ENCODE measurements at places on chromosomes 5 and 9. TPM values are rescaled to one million over a fixed set of nuclear protein-coding genes. Genes with fewer than 3 reads are reported as not detected.
A peak's percentile ranks its signal among the peaks of the same experiment; 100 is the strongest.

Gene FABP6
- not detected for total RNA-seq

Gene PTPRD
- total RNA-seq = 11.7 TPM

Gene SMIM33
- total RNA-seq = 0.24 TPM

Gene AK8
- 1.8 TPM for total RNA-seq

Gene MARVELD2
- total RNA-seq = 0.83 TPM

DNA sequence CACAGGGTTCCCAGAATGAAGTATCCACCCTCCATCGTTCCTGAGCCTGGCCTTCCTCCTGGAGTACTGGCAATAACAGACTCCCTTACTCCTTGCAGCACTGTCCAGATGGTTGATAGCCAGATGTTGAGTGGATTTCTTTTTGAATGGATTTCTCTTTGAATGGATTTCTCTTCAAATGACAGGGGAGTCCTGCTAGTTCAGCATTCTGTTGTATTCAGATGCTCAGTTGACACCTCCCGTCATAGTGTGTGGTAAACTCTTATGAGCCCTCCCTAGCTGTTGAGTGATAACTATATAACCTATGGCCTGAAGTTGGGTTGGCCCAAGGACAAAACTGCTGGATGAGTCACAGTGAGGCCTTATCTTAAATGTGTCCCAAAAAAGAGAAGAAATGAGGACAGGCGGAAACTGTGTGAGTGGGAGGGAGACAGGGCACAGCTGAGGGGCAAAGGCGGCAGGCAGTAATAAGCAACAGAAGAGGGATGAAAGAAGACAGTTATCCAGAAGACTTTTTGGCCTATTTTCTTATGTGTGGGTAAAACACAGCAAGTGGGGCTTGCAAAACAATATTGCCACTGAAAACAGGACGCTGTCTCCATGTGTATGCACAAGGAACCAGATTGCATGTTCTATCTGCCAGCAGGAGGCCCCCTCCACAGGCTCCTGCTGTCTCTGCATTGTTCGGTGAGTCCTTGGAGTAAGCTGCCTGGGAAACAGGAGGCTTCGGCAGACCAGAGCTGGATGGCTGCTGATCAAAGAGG, 209.5 kb upstream of the S1PR3 start:
- H3K4me1 ChIP-seq = peaks cover 24% of the 10 kb centered on the region
- H3K27ac ChIP-seq = no peak overlapping the region
- H3K36me3 ChIP-seq = no peaks in the 10 kb centered on the region
- no peak overlapping the region for H3K4me3 ChIP-seq
- H3K27me3 ChIP-seq = no peaks in the 10 kb centered on the region

DNA sequence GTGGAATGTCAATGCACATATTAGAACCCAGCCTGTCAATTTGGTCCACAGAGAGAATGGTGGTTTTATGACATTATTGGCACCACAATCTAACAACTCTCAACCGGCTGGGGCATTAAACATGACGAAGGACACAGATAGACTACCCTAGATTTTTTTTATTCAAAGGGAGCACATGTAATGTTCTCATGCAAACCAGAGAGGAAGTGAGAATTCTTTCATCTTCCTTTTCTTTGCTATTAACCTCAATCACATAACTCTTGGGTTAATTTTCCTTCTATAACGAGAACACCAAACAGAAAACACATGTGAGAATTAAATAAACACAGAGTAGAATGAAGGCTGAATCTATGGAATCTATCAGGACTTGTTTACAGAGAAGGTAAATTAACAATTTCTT, 94.9 kb upstream of the TNC start:
- no peaks in the 10 kb centered on the region for H3K27me3 ChIP-seq
- no peak for DNase-seq
- no peak overlapping the region for H3K4me3 ChIP-seq
- no peak overlapping the region for H3K27ac ChIP-seq
- H3K36me3 ChIP-seq = no peaks in the 10 kb centered on the region
- no peaks in the 10 kb centered on the region for H3K4me1 ChIP-seq

DNA sequence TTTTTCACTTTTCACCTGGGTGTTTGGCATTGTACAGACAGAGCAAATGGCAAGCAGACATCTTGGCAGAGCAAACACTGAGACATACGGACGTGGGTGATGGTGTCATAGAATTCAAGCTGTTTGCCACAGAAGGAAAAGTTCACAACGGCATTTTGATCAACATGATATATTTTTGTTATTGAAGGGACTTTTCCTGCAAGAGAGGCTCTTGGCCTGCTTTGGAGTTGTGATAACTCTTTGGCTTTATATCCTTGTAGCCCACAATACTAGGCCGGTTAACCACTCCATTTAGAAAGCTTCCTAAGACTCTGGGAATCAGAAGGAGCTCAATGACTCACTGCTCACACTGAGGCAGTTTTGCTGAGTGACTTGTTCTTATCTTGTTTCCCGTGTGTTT, 1038.3 kb downstream of the TLE1 start:
- H3K4me3 ChIP-seq = no peak overlapping the region
- no peaks in the 10 kb centered on the region for H3K36me3 ChIP-seq
- H3K27me3 ChIP-seq = no peaks in the 10 kb centered on the region
- H3K4me1 ChIP-seq = no peaks in the 10 kb centered on the region

DNA sequence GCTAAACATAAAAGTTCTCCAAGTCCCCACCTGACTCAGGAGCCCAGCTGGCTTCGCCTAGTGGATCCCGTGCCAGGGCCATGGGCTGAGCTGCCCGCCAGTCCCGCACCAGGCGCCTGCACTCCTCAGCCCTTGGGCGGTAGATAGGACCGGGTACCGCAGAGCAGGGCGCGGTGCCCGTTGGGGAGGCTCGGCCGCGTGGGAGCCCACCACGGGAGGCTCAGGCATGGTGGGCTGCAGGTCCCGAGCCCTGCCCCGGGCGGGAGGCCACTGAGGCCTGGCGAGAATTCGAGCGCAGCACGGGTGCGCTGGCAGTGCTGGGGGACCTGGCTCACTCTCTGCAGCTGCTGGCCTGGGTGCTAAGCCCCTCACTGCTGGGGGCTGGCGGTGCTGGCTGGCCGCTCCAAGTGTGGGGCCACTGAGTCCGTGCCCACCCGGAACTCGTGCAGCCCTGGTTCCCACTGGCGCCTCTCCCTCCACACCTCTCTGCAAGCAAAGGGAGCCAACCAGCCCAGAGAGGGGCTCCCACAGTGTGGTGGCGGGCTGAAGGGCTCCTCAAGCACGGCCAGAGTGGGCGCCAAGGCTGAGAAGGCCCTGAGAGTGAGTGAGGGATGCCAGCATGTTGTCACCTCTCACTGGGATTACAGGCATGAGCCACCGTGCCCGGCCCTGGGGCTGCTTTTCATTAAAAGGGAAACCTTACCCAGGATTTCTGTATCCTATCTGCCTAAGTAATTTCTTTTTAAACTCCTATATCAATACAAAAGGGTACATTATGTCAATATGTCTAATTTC, 9.7 kb upstream of the SPZ1 start:
- no peaks in the 10 kb centered on the region for H3K4me1 ChIP-seq
- no peaks in the 10 kb centered on the region for H3K27me3 ChIP-seq
- no peak overlapping the region for H3K4me3 ChIP-seq

DNA sequence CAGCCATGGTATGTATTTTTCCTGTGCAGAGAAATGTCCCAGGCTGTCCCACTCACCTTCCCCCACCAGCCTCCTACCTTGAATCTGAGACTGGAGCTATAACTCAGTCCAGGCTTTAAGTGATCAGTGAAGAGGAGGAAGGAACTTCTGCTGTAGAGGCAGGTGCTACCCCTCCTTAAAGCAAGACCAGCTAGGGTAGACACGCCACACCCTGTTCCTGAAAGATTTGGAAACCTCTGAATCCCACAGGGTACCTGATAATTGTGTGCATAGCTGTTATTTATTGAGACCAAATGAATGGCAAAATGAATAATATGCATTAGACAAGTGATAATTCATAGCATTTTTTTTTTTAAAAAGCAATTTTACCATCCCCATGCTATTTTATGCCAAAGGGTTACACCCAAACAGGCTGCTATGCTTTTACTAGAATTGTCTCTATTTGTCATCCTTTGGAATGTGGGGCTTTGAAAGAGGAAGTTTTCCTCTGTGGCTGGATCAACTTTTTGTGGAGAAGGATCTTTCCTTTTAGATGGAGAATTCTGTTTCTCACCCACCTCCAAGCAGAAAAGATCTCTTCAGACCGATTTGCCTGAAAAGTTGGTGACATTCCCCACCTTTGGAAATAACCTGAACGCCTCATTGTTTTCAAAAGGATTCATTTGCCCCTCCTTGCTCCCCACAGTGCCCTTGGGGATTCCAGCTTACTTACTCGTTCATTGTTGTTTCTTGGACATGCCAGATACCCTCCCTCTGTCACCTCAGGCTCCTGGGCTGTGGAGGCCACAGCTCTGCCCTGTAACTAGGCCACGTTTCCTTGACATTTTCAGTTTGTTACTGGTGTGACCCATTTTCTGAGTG, 248.7 kb downstream of the NR3C1 start:
- no peaks in the 10 kb centered on the region for H3K27me3 ChIP-seq
- H3K36me3 ChIP-seq = peaks cover 16% of the 10 kb centered on the region
- no peak for DNase-seq
- H3K4me3 ChIP-seq = no peak overlapping the region
- no peaks in the 10 kb centered on the region for H3K4me1 ChIP-seq

DNA sequence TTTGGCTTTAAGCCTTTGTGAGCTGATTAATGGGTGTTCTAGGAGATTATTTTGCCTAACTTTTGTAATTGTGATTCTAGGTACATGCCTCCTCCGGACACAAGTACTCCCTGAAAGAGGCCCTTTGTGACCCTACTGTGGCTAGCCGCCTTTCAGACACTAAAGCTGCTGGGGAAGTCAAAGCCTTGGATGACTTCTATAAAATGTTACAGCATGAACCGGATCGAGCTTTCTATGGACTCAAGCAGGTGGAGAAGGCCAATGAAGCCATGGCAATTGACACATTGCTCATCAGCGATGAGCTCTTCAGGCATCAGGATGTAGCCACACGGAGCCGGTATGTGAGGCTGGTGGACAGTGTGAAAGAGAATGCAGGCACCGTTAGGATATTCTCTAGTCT, 13.6 kb downstream of the ITGA1 start:
- no peak for DNase-seq
- H3K4me1 ChIP-seq = peaks cover 95% of the 10 kb centered on the region
- H3K36me3 ChIP-seq = no peaks in the 10 kb centered on the region
- no peaks in the 10 kb centered on the region for H3K27me3 ChIP-seq
- peak overlapping the region; percentile 92 for H3K27ac ChIP-seq

GRCh38 chr9:120628207-120628924, 48.4 kb upstream of the CDK5RAP2 start:
- DNase-seq = no peak
- H3K27ac ChIP-seq = no peak overlapping the region
- H3K27me3 ChIP-seq = no peaks in the 10 kb centered on the region
- H3K4me1 ChIP-seq = peaks cover 19% of the 10 kb centered on the region
- H3K4me3 ChIP-seq = no peak overlapping the region

- peaks cover 8% of the 10 kb centered on the region for H3K4me1 ChIP-seq
- H3K27ac ChIP-seq = no peak overlapping the region
- no peak overlapping the region for H3K4me3 ChIP-seq
Measured at GRCh38 chr5:133824661-133825254, 143.7 kb downstream of the C5orf15 start.

DNA sequence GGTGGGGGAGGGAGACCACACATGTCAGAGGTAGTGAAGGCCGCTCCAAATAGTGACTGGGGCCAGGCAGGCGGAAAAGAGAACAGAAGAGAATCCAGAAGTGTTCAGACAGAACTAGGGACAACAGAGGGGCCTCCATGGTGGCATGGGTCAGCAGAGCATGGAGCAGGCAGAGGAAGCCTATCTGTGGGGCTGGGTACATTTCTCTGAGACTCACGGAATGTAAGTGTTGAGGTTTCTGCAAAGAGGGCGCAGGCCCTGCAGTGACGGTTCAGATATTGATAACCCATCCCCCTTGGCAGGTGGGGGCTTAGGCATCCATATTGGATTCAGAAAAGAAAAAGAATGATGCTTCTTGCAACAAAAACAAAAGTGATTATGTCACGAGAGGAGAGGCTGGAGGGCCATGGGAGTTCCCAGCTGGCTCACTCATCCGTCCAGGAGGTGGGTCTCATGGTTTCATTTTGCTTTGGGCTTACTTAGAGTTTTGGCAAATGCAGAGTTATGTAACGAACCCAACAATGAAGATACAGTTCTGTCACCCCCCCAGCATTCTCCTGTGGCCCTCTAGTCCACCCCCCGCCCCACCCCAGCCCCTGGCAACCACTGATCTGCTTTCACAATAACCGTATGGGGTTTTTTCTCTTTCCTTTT, 5.4 kb upstream of the RMND5B start:
- H3K4me3 ChIP-seq = no peak overlapping the region
- H3K27me3 ChIP-seq = peaks cover 18% of the 10 kb centered on the region
- peaks cover 37% of the 10 kb centered on the region for H3K4me1 ChIP-seq

DNA sequence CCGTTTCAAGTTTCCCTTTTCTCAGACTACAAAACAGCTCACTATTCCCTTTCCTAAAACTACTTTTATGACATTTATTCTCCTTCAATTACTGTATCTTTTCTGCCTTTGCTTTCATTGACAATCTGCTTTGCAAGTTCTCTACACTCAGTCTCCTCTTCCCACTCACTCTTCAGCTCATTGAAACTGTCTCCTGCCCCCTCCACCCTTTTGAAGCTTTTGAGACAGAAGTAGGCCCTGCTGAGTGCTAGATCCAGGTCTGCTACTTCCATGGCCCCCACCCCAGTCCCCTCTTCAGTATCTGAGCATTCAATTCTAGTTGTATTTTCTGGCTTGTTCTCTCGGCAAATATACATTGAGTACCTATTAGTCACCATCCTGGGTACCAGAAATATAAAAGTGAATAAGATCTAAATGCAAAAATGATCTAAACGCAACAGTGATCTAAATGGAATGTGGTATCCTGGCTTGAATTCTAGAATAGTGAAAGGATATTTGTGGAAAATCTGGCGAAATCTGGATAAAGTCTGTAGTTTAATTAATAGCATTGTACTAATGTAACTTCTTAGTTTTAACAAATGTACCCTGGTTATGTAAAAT, 58.4 kb downstream of the OR2K2 start:
- H3K27me3 ChIP-seq = no peaks in the 10 kb centered on the region
- no peaks in the 10 kb centered on the region for H3K36me3 ChIP-seq
- no peaks in the 10 kb centered on the region for H3K4me1 ChIP-seq
- no peak overlapping the region for H3K27ac ChIP-seq
- DNase-seq = no peak

DNA sequence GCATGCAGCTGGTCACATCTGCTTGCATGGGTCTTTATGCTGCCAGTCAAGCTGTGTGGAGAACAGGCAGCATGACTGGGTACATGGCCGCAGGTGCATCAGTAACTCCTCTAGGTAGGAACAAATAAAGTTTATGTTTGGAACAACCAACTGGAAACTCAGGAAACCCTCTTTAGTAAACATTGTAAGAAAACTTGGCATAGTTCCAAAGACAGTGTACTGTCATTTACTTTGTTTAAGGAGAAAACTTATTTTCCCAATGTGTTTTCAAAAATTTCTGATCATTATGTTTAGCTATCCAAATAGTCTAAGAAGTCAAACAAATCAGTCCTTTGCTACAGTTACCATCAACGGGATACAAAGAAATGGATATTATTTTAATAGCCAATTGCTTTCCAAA, 386.0 kb downstream of the CHSY3 start:
- no peaks in the 10 kb centered on the region for H3K4me1 ChIP-seq
- no peaks in the 10 kb centered on the region for H3K27me3 ChIP-seq
- DNase-seq = no peak
- H3K4me3 ChIP-seq = no peak overlapping the region
